ENCODE measurements at places on chromosomes 4 and X. TPM values are rescaled to one million over a fixed set of nuclear protein-coding genes. Genes with fewer than 3 reads are reported as not detected.
A peak's percentile ranks its signal among the peaks of the same experiment; 100 is the strongest.

DNA sequence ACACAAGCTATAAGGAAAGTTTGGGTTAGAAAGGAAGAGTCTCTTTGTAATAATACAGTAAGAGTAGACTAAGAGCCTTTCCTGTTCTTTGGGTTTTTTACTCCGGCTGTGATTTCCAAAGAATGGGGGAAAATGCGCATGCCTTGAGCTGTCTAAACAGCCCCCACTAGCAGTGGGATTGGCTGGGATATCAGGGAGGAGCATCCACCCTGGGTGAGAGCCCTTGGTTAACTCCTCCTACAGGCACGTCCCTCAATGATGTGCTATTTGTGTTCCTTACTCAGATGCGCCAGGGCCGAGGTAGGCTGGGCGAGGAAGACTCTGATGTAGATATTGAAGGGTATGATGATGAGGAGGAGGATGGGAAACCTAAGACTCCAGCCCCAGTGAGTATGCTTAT, 74.0 kb upstream of the OGT start:
- H3K27ac ChIP-seq = no peak overlapping the region
- no peak overlapping the region for H3K4me3 ChIP-seq
- no peak for DNase-seq
- no peaks in the 10 kb centered on the region for H3K4me1 ChIP-seq
- peaks cover 52% of the 10 kb centered on the region for H3K36me3 ChIP-seq

- H3K4me3 ChIP-seq = no peak overlapping the region
- no peaks in the 10 kb centered on the region for H3K27me3 ChIP-seq
- no peak overlapping the region for H3K27ac ChIP-seq
- peak; percentile 36 for DNase-seq
- no peaks in the 10 kb centered on the region for H3K36me3 ChIP-seq
Observed at GRCh38 chrX:30283456-30284200, 25.6 kb downstream of the NR0B1 start.

Gene UCHL1
- total RNA-seq = 908 TPM

DNA sequence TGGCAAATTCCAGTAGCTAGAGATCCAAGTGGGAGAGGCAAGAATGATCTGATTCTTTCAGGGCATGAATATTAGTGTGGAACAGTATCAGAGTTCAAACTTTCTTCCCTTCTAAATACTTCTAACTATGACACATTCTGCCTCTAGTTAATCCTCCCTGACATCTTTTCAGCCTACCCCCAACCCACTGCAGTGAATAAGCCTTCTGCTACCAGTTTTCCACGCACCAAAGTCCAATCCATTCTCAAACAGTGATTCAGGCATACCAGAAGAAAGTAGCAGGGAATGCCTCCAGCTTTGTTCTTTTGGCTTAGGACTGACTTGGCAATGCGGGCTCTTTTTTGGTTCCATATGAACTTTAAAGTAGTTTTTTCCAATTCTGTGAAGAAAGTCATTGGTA, 155.4 kb upstream of the FTHL17 start:
- H3K27me3 ChIP-seq = no peaks in the 10 kb centered on the region
- H3K4me3 ChIP-seq = no peak overlapping the region
- no peaks in the 10 kb centered on the region for H3K4me1 ChIP-seq
- no peaks in the 10 kb centered on the region for H3K36me3 ChIP-seq
- no peak for DNase-seq

- no peak overlapping the region for H3K4me3 ChIP-seq
- H3K27me3 ChIP-seq = peaks cover 8% of the 10 kb centered on the region
- H3K27ac ChIP-seq = no peak overlapping the region
Observed at GRCh38 chrX:131881194-131881593, 141.9 kb upstream of the STK26 start.

DNA sequence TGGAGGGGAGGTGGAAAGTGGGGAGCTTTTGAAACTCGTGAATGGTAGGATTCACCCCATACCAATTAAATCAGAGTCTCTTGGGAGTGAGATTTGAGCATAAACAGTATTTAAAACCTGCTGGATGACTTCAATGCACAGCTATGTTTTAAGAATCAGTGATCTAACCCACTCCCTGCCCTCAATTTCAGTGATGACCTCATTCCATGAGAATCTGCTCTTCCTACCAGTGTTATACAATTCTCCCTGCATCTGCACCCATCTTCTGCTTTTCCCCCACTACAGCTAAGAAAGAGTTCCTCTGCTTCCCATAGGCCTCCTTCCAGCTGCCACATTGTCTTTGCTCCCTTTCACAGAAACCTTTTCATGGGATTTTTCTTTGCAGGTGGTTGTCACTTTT, 18.3 kb upstream of the H2AZ1 start:
- no peaks in the 10 kb centered on the region for H3K27me3 ChIP-seq
- no peaks in the 10 kb centered on the region for H3K36me3 ChIP-seq
- H3K4me3 ChIP-seq = no peak overlapping the region
- DNase-seq = peak; percentile 47
- H3K4me1 ChIP-seq = no peaks in the 10 kb centered on the region

Gene PLP1
- not detected for total RNA-seq

Gene TMEM35A
- total RNA-seq = 0.31 TPM

Gene ZNF827
- total RNA-seq = 18.4 TPM

DNA sequence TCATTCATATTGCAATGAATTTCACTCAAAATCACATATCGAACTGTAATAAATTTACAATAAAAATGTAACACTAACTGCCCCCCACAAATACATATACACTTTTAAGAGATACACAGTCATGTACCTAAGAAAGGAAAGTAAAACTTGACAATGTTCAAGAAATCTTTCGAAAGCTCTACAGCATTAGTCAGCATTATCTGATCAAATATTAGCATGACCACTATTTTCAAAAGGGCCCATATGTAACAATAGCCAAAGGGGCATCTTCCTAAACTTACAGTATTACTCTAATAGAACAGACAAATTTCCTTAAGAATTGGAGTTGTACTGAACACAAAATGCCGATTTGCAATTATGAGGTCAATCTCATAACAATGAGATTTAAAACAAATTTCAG, 51.8 kb downstream of the STX18 start:
- no peak overlapping the region for H3K4me3 ChIP-seq
- H3K27ac ChIP-seq = no peak overlapping the region
- H3K4me1 ChIP-seq = peaks cover 22% of the 10 kb centered on the region
- DNase-seq = no peak
- H3K36me3 ChIP-seq = no peaks in the 10 kb centered on the region
- H3K27me3 ChIP-seq = no peaks in the 10 kb centered on the region

Gene CPZ
- total RNA-seq = 0.28 TPM

DNA sequence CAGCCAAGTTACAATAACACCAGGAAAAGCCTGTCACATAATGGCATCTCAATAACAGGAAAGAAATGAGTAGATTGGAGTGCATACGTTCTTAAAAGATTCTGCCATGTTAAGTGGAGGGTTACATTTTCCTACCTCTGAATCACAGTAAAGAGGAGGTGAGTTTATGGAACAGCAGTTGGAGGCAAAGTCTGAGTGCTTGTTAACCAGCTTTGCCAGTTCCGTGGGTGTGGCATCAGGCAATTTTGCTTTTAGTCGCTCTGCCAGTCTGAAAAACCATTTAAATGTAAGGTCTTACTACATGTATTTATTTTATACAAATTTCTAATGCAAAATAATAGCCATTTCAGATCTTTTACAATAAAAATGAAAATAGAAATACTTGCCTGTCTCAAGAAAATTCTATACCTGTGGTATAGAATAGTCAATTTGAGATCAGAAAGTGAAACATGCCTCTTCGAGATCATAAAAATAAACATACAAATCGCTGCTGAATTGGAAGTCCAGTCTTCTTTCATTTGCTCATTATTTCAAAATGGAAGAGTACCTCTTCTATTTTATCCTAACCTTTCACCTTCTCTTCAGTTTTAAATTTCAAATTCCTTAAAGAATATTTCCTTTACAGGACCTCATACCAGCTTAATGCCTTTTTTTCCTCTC, 31.4 kb downstream of the GC start:
- H3K27me3 ChIP-seq = no peaks in the 10 kb centered on the region
- H3K4me3 ChIP-seq = no peak overlapping the region
- DNase-seq = no peak
- H3K27ac ChIP-seq = no peak overlapping the region

DNA sequence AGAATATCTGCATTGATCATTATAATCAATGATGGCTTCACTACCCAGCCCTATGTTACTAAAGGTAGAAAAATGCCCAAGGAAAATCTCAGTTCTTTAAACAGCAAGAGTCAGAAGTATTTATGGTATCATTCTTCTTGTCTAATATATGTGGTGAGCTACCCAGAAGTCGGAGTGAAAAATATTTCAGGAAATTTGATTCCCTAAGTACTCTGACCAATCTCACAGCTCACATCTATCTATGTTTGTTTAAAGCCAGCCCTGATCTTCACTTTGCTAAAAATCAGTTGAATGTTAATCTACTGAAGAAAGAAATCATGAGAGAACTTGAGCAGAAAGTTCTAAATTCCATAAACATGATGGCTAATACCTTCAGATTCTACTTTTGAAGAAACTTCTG, 522.9 kb upstream of the SLIT2 start:
- H3K4me3 ChIP-seq = no peak overlapping the region

Gene KCTD8
- not detected for total RNA-seq

Gene MAGEB1
- not detected for total RNA-seq

Measured in A673 (cell line).